ENCODE measurements at places on chromosomes 2 and 18. TPM values are rescaled to one million over a fixed set of nuclear protein-coding genes. Genes with fewer than 3 reads are reported as not detected.

UGT1A5 gene
- not detected for polyA plus RNA-seq

NXPH2 gene
- not detected for polyA plus RNA-seq

GRCh38 chr2:234309431-234309830, 187.4 kb downstream of the ARL4C start:
- no peak for DNase-seq

GRCh38 chr18:53489266-53489665, 735.2 kb downstream of the MBD2 start:
- DNase-seq, result no peak

TUBB6 gene
- 46.8 TPM for polyA plus RNA-seq

RAB17 gene
- not detected for polyA plus RNA-seq

KCNJ13 gene
- polyA plus RNA-seq, result 0.27 TPM

DNA sequence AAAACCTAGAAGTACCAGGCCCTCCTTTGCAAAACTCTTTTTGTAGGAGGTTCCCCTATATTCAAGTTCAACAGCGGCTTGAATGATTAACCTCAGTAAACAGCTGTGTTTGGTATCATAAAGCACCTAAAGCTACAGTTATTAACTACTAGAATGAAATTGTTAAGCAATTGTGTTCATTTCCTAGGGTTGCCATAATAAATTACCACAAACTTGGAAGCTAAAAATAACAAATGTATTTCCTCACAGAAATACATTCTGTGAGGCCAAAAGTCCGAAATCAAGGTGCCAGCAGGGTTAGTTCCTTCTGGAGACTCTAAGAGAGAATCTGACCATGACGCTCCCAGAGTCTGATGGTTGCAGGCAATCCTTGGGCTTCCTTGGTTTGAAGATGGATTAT, 202.1 kb upstream of the ACVR2A start:
- no peak for DNase-seq

- no peak for DNase-seq
These were observed 381.7 kb downstream of the NUP35 start for GRCh38 chr2:183505911-183506310.

DNA sequence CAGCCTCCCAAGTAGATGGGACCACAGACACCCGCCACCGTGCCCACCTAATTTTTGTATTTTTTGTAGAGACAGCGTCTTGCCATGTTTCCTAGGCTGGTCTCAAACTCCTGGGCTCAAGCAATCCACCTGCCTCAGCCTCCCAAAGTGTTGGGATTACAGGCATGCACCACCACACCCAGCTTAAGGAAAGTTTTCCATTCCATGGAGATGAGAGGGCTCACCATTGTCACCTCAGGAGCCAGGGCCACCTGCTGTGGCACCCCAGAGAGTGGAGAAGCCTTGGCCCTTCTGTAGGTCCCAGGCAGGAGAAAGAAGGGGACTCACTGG, 4.6 kb downstream of the SLC35F6 start:
- no peak for DNase-seq

- DNase-seq, result no peak
These were observed 142.5 kb upstream of the L3MBTL4 start for GRCh38 chr18:6557057-6557769.

- no peak for DNase-seq
These were observed 58.1 kb downstream of the MYO3B start for GRCh38 chr2:170235860-170236679.

- no peak for DNase-seq
These were observed 40.0 kb downstream of the STEAP3 start for GRCh38 chr2:119263656-119264055.

DNA sequence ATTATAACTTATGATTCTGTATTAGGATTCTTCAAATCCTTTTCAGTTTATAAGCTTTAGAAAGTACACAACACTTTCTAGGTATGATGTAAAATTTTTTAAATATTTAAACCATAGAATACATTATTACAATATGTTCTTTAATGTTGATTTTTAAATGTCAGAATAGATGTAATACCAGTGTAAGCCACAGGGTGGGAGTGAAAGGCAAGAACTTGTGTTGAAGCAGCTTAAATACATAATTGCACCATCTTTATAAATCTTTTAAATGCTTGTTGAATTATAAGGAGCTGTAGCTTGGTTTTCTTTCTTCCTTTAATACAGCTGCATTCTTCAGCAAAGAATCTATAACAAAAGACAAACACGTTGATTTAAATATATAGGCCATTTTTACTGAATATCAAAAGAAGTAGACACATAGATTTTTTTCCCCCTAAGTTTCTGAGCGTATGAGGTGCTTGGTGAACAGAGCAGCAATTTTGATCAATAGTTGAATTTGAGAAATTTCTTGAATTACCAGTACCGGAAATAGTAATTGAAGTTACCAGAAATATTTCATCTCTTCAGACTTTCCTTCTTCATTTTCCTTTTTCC, 63.0 kb downstream of the TANK start:
- DNase-seq, result peak; percentile 32

SOCS6 gene
- polyA plus RNA-seq, result 1.0 TPM

GRCh38 chr2:139631966-139632365, 851.8 kb upstream of the NXPH2 start:
- DNase-seq, result no peak

UGT1A4 gene
- polyA plus RNA-seq, result not detected

DNA sequence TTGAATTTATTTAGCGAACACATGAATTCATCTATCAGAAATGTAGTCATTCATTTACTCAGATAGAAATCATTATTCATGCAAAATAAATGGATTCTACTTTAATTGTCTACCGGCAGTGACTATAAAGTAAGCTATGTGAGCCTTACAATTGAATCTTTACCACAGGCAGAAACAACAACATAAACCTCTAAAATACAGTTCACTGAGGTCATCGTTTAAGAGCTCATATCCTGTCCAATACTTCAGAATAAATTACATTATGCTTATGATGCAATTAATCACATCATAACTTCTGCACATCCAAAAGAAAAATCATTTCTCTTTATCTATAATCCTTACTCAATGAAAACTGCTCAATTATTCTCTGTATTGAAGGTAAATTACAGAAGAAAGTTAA, 244.7 kb downstream of the HNMT start:
- no peak for DNase-seq

COL4A3 gene
- 0.30 TPM for polyA plus RNA-seq

CMPK2 gene
- 6.0 TPM for polyA plus RNA-seq

GRCh38 chr2:46020416-46020815, 276.8 kb upstream of the EPAS1 start:
- no peak for DNase-seq

GRCh38 chr18:54181856-54182602, 42.4 kb downstream of the MBD2 start:
- DNase-seq, result no peak

DNA sequence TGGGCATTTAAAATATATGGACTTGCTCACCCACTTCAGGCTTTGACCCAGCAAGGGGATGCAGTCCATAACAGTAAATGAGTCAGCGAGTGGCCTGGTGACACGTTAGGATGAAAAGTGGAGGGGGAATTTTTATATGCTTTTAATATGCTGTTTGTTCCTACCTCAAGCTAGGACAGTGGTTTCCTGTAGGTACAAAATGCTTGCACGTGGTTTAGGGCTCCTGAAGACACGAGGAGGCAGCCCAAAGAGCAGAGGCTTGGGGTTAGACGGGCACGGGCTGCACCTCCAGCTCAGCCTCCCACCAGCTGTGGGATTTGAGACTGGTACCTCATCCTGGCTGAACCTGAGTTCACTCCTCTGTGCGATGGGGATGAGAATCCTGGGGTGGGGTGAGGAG, 306.2 kb upstream of the CXCR4 start:
- DNase-seq, result peak; percentile 2

UGT1A10 gene
- not detected for polyA plus RNA-seq

TMEM131 gene
- polyA plus RNA-seq, result 32.9 TPM

SALL3 gene
- polyA plus RNA-seq, result not detected

DNA sequence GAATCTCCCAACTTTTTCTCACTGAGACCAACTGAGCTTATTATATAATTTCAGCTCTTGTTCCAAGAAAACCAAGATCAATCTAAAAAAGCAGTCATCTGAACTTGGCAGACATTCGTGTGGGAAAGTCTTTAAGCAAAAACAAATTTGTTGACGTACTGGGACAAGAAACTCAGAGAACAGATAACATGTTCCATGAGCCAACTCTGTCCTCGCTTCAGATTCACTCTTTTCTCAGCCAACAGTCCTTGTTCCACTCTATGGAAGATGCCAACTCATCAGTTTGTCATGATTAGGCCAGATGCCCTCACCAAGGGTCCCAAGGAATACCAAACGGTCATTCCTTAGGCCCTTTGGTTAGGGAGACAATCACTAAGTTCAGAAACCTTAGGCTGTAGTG, 224.2 kb upstream of the CTAGE1 start:
- DNase-seq, result no peak

DNA sequence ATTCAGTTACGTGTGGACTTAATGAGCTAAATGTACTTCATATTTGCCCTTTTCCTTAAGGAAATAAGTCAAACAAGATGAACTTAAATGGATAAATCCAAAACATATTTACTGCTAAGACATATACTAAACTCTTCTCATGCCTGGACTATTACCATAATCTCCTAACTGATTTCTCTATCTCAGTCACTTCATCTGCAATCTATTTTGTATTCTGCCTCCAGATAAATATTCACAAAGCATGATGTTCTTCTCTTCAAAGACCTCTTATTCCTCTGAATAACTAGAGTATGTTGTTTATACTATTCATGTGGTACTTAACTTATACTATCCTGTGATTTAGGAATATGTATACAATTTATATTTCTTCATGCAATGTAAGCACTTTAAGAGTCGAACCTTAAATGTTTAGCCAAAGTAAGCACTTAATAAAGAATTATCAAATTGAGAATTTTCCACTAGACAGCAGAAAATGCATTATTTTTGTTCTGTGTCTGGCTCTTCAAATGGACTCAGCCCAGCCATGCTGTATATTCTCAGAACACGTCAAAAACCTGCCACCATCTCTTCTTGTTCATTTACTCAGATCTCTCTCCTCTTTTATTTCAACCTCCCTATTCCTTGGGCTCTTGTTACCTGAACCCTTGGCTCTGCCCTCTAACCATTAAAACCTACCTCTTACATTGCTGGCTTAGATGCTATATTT, 79.9 kb upstream of the ARHGAP28 start:
- DNase-seq, result no peak
